ENCODE measurements at places on chromosomes 7 and 10.

DNA sequence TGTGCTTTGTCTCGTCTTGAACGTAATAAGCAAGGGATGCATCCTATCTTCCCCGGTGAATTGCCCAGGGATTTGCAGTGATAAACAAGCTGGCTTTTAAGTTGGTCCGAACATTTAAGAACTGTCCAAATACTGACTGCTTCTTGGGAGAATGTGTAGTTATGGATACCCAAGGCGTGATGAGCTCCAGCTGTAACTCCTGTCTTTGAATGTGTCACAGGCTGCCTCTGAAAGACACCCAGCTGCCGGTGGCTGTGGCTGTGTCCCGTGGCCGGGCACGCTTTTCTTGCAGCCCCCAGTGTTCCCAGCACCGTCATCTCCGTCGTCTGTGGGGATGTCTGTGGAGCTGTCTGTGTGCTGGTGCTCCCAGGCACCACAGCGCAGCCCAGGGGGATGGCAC lies 118.1 kb downstream of the GLRX3 start:
- DNase-seq = no peak

DNA sequence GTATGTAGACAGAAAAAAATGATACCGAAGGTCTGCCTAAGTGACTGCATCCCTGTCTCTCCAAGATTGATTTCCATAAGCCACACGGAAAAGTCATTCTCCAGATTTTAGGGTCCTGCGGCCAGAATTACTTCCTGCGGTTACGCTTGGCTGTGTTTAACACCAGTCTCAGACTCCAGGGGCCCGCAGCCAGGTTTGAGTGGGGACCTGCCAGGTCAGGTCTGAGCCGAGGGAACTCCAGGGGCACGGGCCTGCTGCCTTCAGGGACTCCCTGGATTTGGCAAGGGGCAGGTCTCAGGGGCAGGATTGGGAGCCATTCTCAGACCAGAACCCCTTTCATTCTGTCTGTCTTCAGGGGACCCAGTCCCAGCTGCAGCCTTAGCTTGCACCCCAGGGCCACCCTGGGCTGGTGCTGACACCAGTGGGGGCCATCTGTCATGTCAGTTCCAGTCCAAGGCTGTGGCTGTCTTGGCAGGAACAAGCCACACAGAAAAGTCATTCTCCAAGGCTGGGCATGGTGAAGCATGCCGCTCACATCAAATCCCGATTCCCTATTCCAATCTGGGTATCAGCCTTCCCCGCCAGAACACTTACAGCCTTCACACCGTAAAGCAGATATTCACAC lies 39.0 kb downstream of the TMEM120A start:
- no peak for DNase-seq

DNA sequence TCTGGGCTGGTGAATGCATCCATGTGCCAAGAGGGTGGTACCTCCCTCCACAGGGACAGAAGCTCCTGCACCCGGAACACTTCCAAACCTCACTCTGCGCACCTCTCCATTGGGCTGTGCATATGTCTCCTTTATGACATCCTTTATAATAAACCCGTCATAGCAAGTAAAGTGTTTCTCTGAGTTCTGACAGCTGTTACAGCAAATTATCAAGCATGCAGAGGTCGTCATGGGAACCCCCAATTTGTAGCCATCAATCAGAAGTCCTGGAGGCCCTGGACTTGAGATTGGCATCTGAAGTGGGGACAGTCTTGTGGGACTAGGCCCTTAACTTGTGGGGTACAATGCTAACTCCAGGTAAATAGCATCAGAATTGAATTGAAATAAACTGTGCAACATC lies 29.4 kb upstream of the PARD3 start:
- no peak for DNase-seq

DNA sequence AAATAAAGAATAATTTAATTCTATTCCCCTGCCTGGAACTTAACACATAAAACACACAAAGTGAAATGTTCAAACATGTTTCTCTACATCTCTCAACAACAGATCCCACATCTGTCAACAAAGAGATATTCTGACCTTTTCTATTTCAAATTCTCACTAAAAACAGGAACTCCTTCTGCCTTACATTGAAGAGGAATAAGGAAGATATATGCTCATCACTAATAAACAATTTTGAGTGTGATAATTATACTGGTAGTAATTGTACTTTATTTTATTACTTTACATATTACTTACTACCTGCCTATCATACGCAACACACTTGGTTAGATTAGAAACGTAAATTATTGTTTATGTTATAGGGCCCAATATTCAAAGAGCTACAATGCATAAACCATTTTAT lies 13.4 kb downstream of the AKR1C2 start:
- DNase-seq = no peak

- DNase-seq = no peak
Observed at GRCh38 chr10:24887855-24888231, 64.6 kb downstream of the PRTFDC1 start.

- DNase-seq = no peak
Observed at GRCh38 chr7:142717453-142717852, 31.8 kb upstream of the PRSS1 start.

DNA sequence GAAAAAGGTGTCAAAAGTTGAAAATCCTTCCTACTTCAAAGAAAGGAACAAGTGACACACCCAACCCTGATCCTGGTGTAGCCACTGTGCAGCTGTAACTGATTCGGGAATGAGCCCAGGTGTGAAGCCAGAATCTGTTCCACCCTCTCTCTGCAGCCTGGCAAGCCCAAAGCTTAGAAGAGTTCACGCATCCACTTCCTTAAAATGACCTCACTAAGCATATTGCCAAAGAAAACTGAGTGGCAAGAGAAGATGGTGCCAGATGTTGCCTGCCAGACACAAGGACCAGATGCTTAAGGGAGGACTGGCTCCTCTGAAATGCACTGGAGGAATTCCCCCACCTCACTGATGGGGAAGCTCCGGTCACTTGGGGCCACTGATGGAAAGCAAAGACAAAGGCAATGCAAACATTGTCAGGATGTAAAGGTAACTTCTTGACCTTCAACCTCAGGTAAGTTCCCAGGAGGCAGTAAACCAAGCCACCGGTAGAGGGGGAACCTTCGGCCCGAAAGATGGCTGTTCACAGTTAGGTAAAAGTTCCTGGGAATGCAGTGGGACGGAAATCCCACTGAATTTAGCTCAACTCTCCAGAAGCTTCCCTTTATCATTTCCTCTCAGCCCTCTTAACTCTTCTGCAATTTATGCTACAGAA lies 554.9 kb downstream of the KCNMA1 start:
- DNase-seq = no peak

- no peak for DNase-seq
Observed at GRCh38 chr10:119713744-119714483, 11.9 kb upstream of the INPP5F start.

- DNase-seq = no peak
Observed at GRCh38 chr10:63634488-63635065, 113.4 kb downstream of the REEP3 start.

- no peak for DNase-seq
Observed at GRCh38 chr10:112313911-112314310, 30.7 kb downstream of the TECTB start.

DNA sequence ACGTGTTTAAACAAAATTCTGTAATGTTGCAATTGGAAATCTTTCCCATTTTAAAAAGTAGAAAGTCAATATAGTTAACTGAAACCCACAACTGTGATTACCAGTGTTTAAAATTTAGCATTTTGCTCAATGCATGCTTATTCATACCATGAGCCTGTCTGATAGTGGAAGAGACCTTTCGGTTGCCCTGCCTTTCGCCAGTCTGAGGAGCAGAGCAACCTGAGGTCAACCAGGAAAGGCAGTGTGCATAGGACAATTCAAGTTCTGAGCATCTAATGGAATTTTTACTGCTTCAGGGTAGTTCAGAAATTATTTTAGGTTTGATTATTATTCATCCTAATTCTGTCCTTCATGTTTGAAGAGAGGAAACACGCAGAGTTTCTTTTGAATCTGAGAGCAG lies 100.8 kb downstream of the CUBN start:
- no peak for DNase-seq

GRCh38 chr7:21041666-21042065 lies 255.0 kb upstream of the SP8 start:
- no peak for DNase-seq

GRCh38 chr7:127107601-127108007 lies 145.1 kb downstream of the GRM8 start:
- no peak for DNase-seq

DNA sequence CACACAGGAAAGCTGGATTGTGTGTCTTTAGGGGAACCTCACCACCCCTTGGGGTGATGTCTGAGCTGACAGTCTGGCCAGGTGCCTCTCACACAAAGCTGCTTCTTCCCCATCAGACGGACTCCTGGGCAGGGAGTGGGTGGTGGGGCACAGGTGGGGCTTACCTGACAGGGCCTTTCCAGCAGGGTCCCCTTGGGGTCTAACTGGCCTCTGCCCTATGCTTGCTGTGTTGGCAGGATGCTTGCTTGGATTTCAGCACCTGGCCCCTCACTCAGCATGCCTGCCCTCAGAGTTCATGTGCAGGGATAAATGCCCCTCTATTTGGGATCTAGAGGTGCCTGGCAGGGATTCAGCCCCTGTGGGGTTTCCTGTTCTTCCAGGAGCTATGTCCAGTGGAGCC lies 496.9 kb upstream of the ZMIZ1 start:
- DNase-seq = no peak

Data from stimulated activated CD4-positive, alpha-beta T cell treated with anti-CD3 and anti-CD28 coated beads, Interleukin-1b, Interleukin-23, amount 100 ng/mL, for 1 hour (primary cell).